ENCODE measurements at places on chromosomes 1 and 21. TPM values are rescaled to one million over a fixed set of nuclear protein-coding genes. Genes with fewer than 3 reads are reported as not detected.

Gene POMGNT1
- total RNA-seq, result 108 TPM

Gene GNG12
- 204 TPM for total RNA-seq

Gene PRDM16
- total RNA-seq, result not detected

Gene S100A8
- total RNA-seq, result not detected

Gene FRRS1
- total RNA-seq, result 0.25 TPM

Gene F13B
- not detected for total RNA-seq

Gene CLCA2
- 0.34 TPM for total RNA-seq

Gene DLGAP3
- total RNA-seq, result not detected

Gene SMIM34
- not detected for total RNA-seq

Gene IL20
- not detected for total RNA-seq

Gene EPHB2
- total RNA-seq, result 18.1 TPM

Gene MCOLN3
- total RNA-seq, result not detected

Gene EXTL2
- 24.4 TPM for total RNA-seq

Gene C1orf210
- total RNA-seq, result not detected

Gene KRTAP15-1
- not detected for total RNA-seq

Gene HRNR
- not detected for total RNA-seq

Gene SAMSN1
- total RNA-seq, result not detected

Gene TNNT2
- not detected for total RNA-seq

Gene SLC25A34
- 0.27 TPM for total RNA-seq

Gene GJA9
- not detected for total RNA-seq

Gene SPRR1B
- total RNA-seq, result not detected

Gene RGS1
- total RNA-seq, result not detected

Gene MNDA
- not detected for total RNA-seq

Gene IVL
- not detected for total RNA-seq

Gene GRIK1
- not detected for total RNA-seq

Gene PEX10
- 26.7 TPM for total RNA-seq

Gene UQCRHL
- 1.7 TPM for total RNA-seq

Gene RYR2
- not detected for total RNA-seq

Gene IQGAP3
- total RNA-seq, result 13.1 TPM

Gene TMIGD3
- not detected for total RNA-seq

Gene DNASE2B
- total RNA-seq, result not detected

Gene SIM2
- total RNA-seq, result not detected

Gene TOR1AIP1
- total RNA-seq, result 39.6 TPM

Gene TRPM2
- 0.09 TPM for total RNA-seq

Gene LRRC3
- total RNA-seq, result not detected

Gene KIAA0040
- total RNA-seq, result not detected

Gene PTAFR
- 0.33 TPM for total RNA-seq

Data from HFFc6 (cell line).